ENCODE measurements at places on chromosomes 7 and 10.

- DNase-seq: no peak
These were observed 80.8 kb downstream of the CYP26A1 start for GRCh38 chr10:93154531-93154930.

DNA sequence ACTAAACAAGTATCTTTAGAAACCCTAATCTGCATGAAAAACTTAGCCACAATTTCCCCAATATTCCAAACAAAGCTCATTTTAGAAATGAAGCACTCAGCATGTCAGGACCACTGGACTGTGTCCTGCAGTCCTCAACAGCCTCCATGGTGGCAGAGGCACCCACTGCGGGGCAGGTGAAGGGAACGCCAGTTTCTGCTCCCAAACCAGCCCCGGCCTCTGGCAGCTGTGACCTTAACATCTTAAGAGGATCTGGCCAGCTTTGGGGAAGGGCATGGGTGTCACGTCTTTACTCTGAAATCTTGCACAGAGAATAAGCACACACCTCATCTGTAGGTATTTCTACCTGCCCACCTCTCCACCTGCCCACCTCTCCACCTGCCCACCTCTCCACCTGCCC lies 262.7 kb downstream of the DNAJB6 start:
- DNase-seq: no peak

- DNase-seq: no peak
These were observed 173.3 kb upstream of the TNS3 start for GRCh38 chr7:47755248-47755647.

GRCh38 chr7:68629-69028 lies 123.7 kb upstream of the FAM20C start:
- DNase-seq: no peak

GRCh38 chr10:113853578-113854012 lies 287 bp downstream of the DCLRE1A start:
- DNase-seq: no peak

- no peak for DNase-seq
These were observed 203.3 kb downstream of the SEC23IP start for GRCh38 chr10:120095875-120096274.

DNA sequence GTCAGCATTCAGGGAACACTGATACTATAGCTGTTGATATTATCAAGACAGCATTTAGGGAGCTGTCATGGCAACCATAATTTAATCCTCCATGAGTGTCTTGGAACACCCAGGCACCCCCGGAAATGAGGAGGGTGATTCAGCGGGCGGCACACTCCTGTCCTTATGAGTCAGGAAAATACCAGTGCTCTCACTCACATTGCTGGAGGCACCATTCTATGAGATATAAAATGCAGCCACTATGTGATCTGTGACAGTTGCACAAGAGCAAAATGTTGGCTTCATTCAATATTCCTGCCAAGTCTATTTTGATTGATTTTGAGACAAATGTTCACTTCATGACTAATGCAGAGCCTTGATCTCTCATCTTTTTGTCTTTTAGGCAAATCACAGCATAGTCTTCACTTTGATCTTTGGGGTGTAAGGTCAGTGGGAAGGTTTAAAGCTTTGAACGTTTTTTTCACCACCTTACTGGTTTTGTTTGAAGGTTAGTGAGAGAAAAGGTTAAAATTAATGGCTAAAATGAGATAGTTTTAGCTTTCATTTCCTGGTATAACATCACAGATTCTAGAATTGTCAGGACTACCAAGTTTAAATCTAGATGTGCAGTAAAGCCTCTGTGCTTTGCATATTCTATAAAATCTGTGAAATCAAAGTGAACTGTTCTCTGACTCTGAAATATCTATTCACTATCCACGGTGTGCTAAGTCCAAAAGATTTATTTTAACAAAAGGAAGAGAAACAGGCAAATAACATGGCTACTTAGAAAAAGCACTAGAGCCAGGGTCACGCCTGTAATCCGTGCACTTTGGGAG lies 12.4 kb upstream of the ARHGAP12 start:
- DNase-seq: peak; percentile 66

All from NCI-H446 (cell line).